ENCODE measurements at places on chromosomes 4 and X.

- DNase-seq, result no peak
These were observed 203.0 kb downstream of the GRIA2 start for GRCh38 chr4:157423526-157424020.

- DNase-seq, result peak; percentile 43
These were observed 18.3 kb downstream of the G3BP2 start for GRCh38 chr4:75654905-75655304.

DNA sequence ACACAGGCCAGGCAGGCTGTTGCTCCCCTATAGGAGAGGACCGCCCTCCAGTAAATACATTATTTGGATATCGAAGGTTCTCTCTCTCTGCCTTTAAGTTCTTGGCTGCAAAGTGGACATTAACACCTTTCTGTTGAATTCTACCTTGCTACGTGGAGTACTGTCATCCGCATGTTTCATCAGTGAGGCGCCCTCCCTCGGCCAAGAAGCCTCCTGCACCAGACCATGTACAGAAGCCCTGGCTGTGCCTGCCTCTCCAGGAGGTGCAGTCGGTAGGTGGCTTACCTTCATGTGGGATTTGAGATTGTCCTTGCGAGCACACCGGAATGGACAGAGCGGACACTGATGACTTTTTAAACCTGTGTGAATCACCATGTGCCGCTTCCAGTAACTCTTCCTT lies 46.7 kb downstream of the ZNF827 start:
- DNase-seq, result no peak

DNA sequence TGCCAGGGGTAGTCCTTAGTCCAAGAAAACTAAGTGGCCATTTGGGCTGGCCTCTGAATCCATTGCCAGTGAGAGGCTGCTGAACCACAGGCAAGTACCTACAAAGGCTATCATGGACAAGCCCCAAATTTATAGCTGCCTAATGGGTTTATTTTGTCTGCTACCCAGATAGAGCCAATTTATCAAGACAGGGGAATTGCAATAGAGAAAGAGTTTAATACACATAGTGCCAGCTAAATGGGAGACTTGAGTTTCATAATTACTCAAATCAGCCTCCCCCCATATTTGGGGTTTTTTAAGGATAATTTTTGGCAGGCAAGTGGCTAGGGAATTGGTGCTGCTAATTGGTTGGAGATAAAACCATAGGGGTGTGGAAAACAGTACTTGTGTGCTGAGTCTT lies 73.1 kb upstream of the BMP2K start:
- DNase-seq, result no peak

- DNase-seq, result no peak
These were observed 11.3 kb upstream of the APLN start for GRCh38 chrX:129665916-129666644.

DNA sequence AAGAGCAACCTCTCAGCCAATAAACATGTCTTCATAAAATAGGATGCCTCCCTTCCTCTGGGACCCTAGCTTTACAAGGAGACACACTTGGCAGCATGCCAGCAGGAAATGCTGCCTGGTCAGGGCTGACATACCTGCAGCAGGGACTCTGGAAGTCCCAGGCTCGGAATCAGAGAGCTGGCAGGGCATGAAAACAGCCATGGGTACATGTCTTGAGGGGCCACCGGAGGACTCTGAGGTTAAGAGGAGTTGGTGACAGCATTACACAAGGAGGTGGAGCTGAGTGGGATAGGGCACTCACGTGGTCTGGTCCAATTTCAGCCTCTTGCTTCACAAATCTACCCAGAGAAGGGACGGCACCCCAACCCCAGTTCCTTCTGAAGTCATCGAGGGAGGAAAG lies 15.7 kb downstream of the MSX1 start:
- DNase-seq, result no peak

- DNase-seq, result no peak
These were observed 9.7 kb downstream of the GIMD1 start for GRCh38 chr4:106358899-106359298.

DNA sequence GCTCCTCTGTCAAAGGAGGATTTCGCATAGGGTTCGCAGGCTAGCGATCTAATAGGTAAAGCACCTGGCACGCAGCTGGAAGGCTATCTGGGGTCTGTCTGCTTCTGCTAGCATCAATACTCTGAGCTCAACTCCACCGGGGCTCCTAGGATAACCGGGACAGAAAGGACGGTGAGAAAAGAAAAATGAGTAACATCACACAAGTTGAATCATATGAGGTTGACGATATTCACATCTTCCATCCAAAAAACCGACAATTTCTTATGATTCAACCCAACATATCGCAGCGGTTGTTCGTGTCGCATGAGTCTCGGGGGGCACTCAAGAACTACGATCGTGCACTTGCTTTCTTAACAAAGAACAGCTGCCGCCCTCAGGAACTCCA lies 1.8 kb downstream of the PROM1 start:
- DNase-seq, result no peak

DNA sequence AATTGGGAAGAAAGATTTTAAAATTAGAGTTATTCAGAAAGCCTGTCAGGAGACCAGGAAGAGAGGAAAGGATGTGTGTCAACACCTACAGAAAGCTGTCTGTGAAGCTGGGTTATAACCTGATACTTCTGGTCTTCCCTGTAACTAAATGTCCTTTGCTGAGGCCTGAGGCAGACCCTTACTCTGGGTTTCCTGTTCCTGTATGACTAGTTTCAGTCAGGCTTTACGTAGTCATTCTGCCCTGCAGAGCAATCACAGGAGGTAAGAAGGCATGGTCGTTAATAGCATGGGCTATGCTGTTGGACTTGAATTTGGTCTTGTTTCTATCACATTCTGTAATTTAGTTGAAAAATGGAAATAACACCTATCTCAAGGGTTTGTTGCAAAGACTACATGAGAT lies 110.5 kb upstream of the IGFBP7 start:
- DNase-seq, result no peak

GRCh38 chr4:155762334-155762733 lies 3.5 kb downstream of the GUCY1B1 start:
- no peak for DNase-seq

- DNase-seq, result no peak
These were observed 192.3 kb upstream of the NR3C2 start for GRCh38 chr4:148634476-148634875.

GRCh38 chrX:133601116-133601515 lies 185.8 kb upstream of the GPC4 start:
- DNase-seq, result no peak

GRCh38 chrX:53695946-53696549 lies 9.5 kb upstream of the HUWE1 start:
- DNase-seq, result no peak

- no peak for DNase-seq
These were observed 165.1 kb upstream of the PPP3CA start for GRCh38 chr4:101512416-101512815.

- no peak for DNase-seq
These were observed 6.9 kb downstream of the KLHL8 start for GRCh38 chr4:87213421-87214075.

Measured in CD4-positive, alpha-beta T cell treated with Interleukin-2 at 100 ng/mL for 4 hours (primary cell).